ENCODE measurements at places on chromosomes 13 and 19.

GRCh38 chr19:36125557-36125956 lies 10.3 kb downstream of the TBCB start:
- no peak for DNase-seq

DNA sequence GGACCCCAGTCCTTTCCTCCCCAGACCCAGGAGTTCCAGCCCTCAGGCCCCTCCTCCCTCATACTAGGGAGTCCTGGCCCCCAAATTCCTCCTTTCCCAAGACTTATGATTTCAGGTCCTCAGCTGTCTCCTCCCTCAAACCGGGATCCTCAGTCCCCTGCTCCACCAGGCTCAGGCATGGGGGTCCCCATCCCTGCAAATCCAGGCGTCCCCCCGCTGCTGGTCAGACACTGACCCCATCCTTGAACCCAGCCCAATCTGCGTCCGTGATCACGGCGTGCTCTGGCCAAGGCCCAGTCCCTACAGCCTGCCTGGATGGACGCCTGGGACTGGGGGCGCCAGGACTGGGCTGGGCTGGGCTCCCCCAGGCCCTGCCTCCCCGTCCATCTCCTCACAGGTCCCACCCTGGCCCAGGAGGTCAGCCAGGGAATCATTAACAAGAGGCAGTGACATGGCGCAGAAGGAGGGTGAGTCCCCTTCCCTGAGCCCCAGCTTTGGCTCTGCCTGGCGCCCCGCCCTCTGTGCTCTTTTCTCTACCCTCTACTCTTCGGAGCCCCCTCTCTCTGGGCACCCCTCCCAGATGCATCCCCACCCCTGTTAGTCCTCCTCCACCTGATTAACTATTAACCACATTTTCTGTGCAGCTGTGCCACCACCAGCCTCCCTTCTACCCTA lies 672 bp downstream of the HPN start:
- DNase-seq, result no peak

- no peak for DNase-seq
These were observed 624.4 kb upstream of the KLHL1 start for GRCh38 chr13:70732611-70733010.

DNA sequence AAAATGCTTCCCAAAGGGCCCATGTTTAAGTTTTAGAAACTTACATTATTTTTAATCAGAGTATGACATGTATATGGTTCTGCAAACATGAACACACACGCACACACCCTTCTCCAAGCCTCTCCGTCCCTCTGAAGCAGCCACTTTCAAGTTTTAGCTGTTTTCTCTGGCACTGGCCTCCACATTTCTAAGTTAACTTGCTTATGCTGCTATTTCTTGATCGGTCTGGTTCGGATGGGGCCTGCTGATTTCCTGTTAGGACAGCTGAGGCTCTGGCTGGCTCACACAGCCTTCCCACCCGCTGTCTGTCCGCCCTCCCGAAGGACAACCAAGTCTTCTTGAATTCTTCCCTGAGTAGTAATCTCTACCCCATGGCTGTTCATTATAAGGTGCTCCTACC lies 4.4 kb downstream of the SPC24 start:
- no peak for DNase-seq

- DNase-seq, result peak; percentile 15
These were observed 4.8 kb upstream of the KCNC3 start for GRCh38 chr19:50333737-50334617.

DNA sequence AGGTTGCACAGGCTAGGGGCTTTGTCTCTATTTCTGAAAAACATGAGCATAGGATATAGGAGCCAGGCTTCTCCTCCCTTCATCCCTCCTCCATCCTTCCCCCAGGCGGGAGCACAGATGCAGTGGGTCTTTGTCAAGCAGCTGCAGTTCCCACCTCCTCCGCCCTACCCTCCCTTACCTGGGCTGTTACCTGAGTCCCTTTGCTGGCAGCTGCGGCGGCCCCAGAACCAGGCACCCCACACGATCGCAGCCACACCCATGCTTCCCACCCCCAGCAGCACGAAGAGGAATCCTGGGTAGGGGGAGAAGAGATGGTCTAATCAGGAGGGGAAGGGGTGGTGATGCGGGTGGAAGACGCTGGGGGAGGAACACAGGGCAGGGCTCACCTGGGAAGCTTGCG lies 7.8 kb downstream of the TMIGD2 start:
- no peak for DNase-seq

- DNase-seq, result no peak
These were observed 214.6 kb downstream of the OXGR1 start for GRCh38 chr13:96779691-96780090.

DNA sequence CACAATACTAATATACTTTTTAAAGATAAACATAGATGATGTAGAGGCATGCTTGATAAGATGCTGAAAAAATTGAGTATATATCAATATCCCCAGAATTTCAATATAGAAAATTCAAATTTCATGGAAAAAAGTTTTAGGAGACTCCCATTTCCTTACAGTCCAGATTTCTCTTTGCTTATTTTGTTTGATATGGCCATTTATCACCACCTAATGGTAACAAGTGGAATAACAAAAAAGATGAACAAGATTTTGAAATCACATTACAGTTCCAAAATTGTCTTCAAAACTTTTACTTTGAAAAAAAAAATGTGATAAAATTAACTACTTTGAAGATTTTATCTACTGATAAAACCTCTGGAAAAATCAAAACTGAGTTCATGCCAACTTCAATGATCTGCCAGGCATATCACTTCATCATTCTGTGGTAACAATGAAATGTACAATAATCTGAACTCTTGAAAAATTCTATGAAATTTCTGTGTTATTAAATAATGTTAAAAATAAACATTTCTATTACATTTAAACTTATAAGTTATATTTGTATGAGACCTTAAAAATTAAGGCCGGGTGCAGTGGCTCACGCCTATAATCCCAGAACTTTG lies 17.5 kb downstream of the MIPEP start:
- no peak for DNase-seq

GRCh38 chr13:83214452-83214851 lies 667.8 kb downstream of the SLITRK1 start:
- DNase-seq, result no peak

GRCh38 chr13:83333614-83334388 lies 548.5 kb downstream of the SLITRK1 start:
- no peak for DNase-seq

DNA sequence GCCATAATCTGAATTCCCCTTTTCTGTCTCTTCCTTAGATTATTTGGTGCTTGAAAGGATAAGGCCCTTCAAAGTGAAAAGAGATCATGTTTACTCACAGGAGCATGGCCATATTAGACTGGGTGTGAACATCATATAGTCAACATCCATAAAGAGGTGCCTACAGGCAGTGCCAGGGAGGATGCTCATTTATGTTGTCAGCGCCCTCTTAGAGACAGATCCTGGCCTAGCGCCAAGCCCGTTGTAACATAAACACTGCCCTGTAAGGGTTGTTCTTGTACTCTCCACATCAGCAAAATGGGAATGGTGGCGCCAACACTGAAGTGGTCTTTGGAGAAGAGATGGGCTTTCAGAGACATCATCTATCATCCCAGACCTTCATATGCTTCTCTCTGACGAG lies 16.1 kb downstream of the PCDH8 start:
- DNase-seq, result no peak

- no peak for DNase-seq
These were observed 71.4 kb downstream of the EFNB2 start for GRCh38 chr13:106464076-106464475.

DNA sequence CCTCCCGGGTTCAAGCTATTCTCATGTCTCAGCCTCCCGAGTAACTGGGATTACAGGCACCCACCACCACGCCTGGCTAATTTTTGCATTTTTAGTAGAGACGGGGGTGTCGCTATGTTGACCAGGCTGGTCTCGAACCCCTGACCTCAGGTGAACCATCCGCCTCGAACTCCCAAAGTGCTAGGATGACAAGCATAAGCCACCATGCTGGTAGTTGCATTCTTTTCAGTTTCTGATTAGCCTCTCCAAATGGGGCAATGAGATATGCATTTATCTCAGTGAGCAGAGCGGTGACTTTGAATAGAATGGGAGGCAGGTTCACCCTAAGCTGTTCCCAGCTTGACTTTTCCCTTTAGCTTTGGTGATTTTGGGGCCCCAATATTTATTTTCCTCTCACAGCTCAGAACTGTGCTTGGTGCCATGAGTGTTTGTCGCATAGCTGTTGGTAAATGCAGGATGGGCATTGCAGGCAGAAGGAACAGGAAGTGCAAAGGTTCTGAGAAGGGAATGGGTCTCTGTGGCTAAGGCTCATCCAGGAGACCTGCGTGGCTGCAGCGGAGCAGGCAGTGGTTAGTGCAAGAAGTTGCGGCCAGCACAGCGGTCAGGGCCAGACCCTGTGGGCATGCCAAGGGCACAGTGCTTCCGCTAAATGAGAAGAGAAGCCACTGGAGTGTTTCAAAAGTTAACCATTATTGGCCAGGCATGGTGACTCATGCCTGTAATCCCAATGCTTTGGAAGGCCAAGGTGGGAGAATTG lies 20.7 kb downstream of the LYPD3 start:
- no peak for DNase-seq

GRCh38 chr13:52446265-52446664 lies 4.2 kb downstream of the VPS36 start:
- no peak for DNase-seq

- no peak for DNase-seq
These were observed 13.4 kb upstream of the WDR18 start for GRCh38 chr19:970695-971094.

DNA sequence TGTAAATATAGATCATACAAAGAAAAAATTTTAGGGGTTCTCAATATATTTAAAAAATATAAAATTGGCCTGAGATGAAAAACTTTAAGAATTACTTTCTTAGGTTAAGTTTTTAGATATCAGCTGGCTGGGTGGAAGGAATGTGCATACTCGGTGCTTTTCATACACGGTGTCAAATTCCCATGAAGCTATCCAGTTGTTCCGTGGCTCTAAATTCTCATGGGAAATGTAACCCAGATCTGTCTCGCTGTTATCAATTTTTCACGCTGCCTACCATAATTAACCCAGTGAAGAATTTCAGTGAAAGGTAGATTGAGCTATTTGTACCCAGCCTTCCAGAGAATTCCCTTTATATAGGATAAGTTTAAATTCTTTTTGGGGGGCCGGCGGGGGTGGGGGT lies 11.6 kb upstream of the ZNF835 start:
- no peak for DNase-seq

- no peak for DNase-seq
These were observed 525.1 kb upstream of the NBEA start for GRCh38 chr13:34416971-34417380.

- DNase-seq, result no peak
These were observed 1223.7 kb downstream of the PCDH17 start for GRCh38 chr13:58855283-58855682.

DNA sequence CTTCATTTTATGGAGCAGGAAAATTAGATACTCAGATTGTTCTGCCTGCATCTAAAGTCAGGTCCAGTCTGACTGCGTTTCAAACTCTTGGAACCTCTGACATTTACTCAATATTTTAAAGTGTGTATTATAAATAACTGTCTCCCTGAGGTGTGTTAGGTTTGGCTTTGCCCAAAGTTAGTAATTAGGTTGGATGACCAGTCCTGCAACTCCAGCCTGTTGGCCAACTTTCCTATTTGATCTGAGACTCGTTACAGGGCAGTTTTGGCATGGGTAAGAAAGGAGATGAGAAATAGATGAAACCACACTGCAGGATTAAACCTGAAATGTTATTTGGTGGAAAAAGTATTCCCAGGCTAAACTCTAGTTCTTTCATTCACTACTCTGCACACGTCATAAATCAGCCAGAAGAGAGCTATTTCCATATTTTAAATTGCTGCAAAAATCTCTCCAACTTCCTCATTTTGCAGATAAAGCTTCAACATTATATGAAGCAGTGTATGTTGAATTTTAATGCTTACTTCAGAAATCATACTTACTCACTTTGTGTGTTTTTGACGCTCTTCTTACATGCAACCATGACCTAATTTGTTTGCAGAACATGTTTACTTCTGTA lies 357.1 kb downstream of the DCT start:
- DNase-seq, result peak; percentile 95

GRCh38 chr13:106515635-106516254 lies 19.7 kb downstream of the EFNB2 start:
- no peak for DNase-seq

DNA sequence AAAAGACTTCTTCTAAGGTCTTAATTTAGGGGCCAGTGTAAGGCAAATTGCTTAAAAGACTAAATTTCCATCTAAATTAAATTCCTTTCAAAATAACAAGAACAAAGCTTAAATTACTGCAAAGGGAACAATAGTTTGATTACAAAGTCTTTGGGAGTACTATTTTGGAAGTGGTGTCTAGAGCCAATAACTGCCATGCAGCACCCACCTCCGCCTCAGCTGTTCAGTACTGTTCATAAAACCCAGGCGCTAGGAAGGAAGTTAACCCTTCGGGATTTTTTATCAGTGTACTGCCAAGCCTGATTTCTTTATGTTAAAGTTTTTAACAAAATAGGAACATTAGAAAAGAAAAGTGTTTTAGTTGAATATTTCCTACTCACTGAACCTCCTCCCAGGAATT lies 210.1 kb downstream of the LIG4 start:
- DNase-seq, result no peak

- no peak for DNase-seq
These were observed 4.6 kb downstream of the STK11 start for GRCh38 chr19:1210227-1210538.

GRCh38 chr19:34713262-34713637 lies 20.8 kb upstream of the ZNF181 start:
- DNase-seq, result no peak

- peak; percentile 49 for DNase-seq
These were observed 1.2 kb downstream of the SLC7A1 start for GRCh38 chr13:29594303-29594709.

- no peak for DNase-seq
These were observed 63.2 kb downstream of the F2RL3 start for GRCh38 chr19:16952046-16952445.

DNA sequence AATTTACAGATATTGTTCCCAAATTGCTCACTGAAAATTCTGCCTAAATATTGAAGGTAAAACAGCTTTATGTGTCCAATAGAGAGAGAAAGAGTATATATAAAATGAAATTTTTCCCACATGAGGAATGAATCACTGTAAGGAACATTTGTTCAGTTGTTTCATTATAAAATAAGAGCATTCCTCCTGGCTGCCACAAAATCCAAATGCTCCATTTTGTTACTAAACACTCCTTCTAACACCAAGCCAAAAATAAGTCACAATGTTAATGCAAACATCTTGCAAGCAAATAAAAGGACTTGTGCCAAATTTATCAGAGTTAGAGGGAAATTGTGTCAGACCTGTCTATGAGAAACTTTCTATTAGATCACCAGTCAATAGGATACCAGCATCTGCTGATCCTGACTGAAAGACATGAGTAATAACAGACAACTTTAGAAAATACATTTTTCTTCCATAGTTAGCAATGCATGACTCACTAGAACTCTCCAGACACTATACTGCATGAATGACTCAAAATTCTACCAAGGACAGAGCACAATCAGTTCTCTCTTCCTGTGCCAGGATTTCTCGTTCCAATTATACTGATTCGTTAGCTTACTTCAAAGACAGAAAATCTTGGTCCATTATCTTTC lies 83.5 kb upstream of the FNDC3A start:
- no peak for DNase-seq
